ENCODE measurements at places on chromosomes 2 and 18.

DNA sequence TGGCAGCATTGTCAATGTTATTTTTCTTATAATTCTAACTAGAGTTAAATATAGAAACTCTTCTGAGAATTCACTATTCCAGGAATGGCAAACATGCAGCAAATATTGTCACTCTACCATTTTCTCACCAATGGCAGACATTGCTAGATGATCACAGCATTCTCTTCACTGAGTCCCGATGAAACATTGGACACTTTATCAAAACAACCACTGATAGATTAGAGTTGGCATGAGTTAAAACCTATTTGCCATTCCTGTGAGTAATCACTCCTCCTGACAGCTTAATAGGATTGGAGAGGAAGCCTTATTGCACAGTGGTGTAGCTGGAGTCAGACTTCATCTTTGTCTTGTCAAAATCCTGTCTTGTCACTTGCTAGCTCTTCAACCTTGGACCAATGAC, 163.9 kb upstream of the THUMPD2 start:
- no peak for DNase-seq

DNA sequence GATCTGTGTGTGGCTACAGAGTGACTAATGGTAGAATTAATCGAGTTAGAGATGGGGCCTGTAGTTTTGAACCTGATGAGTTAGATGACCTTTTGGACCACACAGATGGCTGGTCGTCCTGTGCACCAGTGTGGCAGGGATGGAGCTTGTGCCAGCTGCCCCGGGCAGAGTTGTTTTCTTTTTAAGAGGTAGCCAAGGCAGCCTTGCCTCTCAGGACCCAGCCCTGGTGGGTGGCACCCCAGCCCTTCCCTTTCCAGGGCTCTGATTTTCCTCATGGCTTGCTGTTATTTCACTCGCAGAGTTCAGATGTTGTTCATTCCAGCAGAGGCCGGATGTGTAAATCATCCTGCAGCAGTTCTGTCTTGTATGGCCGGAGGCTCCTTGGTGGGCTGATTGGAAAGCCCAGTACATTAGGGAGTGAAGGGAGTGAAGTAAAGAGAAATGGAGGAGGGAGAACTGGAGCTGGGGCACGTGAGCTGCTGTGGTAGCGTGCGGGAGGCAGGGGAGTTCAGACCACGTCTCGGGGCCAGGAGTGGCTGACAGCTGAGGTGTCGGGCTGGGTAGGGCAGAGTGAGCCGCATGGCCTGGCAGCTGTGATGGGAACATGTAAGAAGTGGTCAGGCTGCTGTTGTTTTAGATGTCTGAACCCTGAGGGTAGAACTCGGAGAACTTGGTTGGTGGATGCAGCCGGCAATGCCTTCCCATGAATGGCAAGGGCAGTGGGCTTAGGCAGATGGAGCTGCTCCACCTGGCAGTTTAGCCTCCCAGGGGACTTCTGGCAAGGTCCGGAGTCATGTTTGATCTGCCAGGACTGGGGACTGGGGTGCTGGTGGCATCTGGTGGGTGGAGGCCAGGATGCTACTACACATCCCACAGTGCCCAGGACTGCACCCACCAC, 28.8 kb downstream of the ASAP2 start:
- DNase-seq = no peak

- DNase-seq = peak; percentile 26
Observed at GRCh38 chr18:657311-658000, at the start of gene TYMS. TYMS (plus strand) TSS chr18:657653; CDS start chr18:657743, 90 bp downstream.

- DNase-seq = no peak
Observed at GRCh38 chr2:158967731-158968395, 577 bp upstream of the TANC1 start.

- DNase-seq = no peak
Observed at GRCh38 chr2:70431716-70432347, 121.8 kb downstream of the TGFA start.

DNA sequence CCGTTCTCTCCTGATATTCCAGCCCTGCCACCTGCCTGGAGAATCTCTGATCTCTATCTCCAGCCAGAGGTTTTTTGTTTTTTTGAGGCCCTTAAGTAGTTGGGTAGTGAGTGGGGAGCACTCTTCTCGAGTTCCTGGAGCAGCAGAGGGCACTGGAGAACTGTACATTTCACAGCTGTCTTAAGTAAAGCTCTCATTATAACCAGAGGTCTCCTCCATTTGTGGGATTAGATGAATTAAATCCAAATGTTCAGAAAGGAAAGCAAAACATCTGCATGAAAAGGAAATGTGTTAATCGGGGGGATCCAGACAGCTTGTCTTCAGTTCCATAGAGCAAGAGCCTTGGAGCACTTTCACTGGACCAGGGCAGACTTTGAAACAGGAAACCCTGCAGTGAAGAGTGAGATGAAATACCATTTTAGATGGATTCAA, 32.8 kb downstream of the AOX1 start:
- DNase-seq = no peak

DNA sequence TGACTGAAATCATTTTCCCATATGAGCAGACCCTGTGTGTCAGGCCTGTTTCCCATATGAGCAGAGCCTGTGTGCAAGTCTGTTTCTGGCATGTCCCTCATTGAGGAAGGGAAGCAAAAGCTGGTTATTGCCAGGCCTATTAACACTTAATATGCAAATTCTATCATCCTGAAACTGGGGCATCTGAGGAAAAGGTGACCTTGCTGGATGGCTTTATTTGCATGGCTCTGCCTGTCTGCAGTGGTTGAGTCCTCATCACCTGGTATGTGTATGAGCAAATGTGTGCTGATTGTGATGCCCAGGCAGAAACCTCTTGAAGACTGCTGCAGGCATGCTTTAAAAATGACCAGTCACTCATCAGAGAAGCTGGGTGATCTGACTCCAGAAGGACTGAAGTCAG, 31.2 kb downstream of the EIF4E2 start:
- no peak for DNase-seq

DNA sequence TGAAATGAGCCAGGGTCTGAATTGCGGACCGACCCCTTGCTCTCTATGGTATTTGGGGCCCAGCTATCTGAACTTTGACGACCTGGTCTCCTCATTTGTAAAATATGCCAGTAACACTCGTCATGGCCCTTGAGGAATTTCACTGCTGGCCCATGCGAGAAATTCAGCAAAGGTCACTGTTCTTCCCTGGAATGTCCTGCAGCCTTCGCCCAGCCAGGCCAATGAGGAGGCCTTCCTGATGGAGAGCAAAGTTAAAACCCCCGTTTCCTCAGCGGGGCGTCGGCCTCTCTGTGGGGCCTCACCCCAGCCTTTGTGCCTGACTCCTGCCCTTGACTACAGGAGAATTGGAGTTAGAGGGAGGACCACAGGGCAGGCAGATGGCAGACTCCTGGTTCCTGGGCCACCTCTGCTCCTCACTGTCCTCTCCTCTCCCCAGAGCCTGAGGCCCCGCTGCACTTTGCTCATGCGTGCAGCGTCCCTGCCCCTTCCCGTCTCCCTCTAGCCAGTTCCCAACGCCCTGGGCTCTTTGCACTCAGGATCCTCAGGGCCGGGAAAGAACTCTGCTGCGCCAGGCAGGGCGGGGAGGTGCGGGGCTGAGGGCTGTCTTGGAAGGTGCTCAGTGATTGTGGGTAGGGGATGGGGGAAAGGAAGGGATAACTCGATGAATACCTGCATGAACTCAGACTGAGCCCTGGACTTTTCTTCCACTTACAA, 257.0 kb upstream of the RAB6C start:
- no peak for DNase-seq

DNA sequence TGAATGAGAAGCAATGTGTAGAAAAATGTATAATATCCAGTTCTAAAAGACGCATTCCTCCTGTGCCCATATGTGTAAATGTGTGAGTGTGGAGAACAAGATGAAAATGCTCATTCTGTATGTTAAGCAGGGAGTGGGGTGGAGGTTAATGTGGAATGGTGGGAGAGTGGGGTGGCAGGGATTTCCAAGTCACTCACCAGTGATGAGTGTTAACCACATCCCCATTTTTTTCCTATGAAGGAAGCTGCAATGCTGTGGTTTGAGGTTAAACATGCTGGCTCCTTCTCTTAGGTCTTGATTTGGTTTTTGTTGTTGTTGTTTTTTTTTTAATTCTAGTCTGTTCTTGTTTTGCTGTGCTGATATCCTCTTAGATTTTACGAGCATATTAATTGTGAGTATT, 169.4 kb downstream of the NEDD4L start:
- DNase-seq = no peak

GRCh38 chr2:99857372-99857771, 285.0 kb downstream of the AFF3 start:
- no peak for DNase-seq

- no peak for DNase-seq
Observed at GRCh38 chr18:74949611-74950010, 259.3 kb downstream of the PTGR3 start.

- DNase-seq = no peak
Observed at GRCh38 chr2:72627083-72627482, 198.8 kb downstream of the EXOC6B start.

DNA sequence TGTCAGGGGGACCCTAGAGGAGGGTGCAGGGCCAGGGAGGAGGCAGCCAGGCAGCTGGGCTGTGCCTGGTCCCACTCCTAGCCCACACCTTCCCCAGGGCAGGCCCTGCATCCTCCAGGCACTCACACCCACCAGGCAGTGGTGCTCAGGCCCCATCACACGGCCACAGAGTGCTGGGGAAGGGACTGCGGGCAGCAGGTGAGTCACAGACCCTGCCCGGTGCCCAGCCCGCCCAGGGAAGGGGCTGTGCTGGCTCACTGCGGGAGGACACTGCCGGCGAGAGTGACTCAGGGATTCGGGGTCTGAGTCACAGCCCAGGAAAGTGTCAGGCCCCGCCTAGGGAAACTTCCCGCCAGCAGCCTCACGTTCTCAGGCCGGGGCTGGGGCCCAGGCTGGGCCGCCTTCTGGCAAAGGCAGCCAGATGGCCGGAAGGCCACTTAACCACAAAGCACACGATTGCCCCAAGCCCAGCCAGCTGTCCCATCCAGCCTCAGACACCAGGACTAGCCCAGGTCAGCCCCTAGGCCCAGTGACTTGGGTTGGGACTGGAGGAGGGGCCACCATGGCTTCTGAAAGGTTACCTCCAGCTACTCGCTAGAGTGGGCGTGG, 42.2 kb downstream of the BIN1 start:
- peak; percentile 67 for DNase-seq
